Karpas-422 (cell line): ENCODE measurements at places on chromosomes 7 and 10.

- DNase-seq, result no peak
These were observed 75.3 kb downstream of the MKI67 start for GRCh38 chr10:128050936-128051335.

DNA sequence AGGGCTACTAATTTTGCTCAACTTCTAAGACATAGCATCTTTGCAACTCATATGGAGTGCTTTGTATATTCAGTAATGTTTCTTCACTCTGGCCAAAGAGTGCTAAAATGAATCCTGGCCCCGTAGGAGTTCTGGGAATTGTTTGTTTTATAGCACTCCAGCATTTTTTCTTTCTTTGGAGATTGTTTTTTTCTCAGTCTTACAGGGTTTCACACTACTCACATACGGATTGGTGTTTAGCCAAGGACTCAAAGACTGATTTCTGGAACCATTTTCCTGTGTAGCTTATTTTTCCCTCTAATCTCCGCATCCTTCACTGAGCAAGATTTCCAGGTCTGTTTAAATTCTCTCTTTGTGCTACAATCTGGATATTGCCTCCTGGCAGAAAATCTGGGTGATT, 6.4 kb downstream of the TAS2R41 start:
- DNase-seq, result no peak

DNA sequence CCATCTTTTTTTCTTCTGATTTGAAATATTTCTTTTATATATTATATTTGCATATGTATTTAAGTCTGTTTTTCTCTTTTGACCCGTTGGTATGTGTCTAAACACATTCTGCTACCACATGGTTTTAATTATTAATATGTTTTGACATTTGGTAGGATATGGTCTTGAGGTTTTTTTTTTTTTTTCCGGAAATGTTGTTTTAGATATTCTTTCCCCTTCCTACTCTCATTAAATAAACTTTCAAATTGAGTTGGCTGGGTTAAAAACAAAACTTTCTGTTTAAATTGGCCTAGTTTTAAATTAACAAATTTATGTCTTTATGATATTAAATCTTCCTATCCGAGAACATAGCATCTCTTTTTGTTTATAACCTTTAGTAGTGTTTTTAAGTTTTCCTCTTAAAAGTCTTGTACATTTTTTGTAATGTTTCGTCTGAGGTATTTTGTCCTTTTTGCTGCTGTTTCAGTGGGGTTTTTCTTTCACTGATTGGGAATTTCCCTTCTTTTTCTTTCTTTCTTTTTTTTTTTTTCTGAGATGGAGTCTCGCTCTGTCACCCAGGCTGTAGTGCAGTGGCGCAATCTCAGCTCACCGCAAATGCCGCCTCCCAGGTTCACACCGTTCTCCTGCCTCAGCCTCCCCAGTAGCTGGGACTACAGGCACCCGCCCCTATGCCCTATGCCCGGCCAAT, 25.4 kb downstream of the STAM start:
- DNase-seq, result no peak

- DNase-seq, result no peak
These were observed 98.5 kb upstream of the NPS start for GRCh38 chr10:127450644-127451043.

DNA sequence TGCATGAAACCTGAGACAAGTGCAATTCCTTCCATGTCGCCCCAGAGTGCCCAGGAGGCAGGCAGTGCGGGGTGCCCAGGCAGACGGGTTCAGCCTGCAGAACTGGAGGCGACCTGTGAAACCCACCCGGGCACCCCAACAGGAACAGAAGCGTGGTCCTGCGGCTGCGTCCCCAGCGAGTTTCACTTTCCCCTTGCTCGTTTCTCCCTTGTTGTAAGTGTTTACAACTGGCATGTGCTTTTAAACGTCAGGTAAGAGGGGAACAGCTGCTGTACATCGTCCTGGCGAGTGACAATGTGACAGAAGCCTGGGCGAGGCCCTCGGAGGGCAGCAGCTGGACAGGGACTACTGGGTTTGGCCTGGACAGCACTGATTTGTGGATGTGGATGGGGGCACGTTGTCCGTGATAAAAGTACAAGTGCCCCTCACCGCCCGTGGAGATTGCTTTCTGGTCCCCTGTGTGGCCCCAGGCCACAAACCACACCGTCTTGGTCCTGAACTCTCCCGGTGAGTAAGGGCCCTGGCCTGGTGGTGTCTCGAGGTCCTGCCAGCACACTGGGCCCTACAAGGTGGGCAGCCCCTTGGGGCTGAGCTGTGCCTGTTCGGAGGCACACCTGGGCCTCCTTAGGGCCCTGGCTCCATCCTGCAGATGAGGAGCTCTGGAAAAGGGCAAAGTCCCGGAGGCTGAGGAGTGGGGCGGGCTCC, 4.0 kb downstream of the VENTX start:
- DNase-seq, result no peak

- DNase-seq, result no peak
These were observed 89.3 kb downstream of the BEND7 start for GRCh38 chr10:13439313-13440184.

- DNase-seq, result no peak
These were observed 112.8 kb upstream of the LANCL2 start for GRCh38 chr7:55252386-55252785.

DNA sequence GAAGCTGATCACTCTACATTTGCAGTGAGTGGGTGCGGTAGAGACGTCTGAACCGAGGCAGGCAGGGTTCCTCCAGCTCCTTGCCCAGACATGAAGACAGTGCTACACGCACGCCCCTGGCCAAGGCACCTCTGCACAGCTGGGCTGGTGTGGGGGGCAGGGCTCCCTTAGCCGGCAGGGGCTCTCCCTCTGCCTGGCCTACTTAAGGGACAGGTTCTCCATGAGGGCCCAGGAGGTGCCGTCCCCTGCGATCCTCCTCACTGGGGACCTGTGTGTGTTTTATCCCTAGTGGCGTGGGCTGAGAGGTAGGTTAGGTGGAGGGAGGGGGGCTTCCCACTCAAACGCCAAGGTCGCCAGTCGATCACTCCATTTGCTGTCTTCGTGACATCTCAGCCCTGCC, 35.3 kb downstream of the IL15RA start:
- no peak for DNase-seq

GRCh38 chr7:23598296-23598695, 1.1 kb downstream of the CCDC126 start:
- no peak for DNase-seq

GRCh38 chr7:36117203-36117840, 35.7 kb upstream of the EEPD1 start:
- DNase-seq, result no peak

- DNase-seq, result no peak
These were observed 12.2 kb upstream of the SLC35B4 start for GRCh38 chr7:134328900-134329299.

- DNase-seq, result no peak
These were observed 110.4 kb upstream of the BMPER start for GRCh38 chr7:33794959-33795358.

DNA sequence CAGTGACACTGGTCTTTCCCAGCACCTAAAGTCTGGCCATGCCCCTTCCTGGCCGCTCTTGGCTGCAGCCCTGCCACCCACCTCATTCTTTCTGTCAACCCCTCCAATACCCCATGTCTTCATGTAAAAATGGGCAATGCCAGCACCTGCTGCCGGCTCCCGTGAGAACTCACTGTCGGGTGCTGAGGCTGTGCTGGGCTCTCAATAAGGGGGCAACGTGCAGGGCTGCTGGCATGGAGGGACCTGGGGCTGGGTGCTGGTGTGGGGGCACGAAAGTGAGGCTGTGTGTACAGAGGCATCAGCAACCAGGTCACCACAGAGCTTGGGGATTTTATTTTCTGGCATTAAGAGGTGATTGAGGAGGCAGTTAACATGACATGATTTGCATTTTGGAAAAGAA, 65.3 kb downstream of the ALOX5 start:
- DNase-seq, result no peak

- DNase-seq, result no peak
These were observed 1.6 kb upstream of the KBTBD2 start for GRCh38 chr7:32893207-32893524.

DNA sequence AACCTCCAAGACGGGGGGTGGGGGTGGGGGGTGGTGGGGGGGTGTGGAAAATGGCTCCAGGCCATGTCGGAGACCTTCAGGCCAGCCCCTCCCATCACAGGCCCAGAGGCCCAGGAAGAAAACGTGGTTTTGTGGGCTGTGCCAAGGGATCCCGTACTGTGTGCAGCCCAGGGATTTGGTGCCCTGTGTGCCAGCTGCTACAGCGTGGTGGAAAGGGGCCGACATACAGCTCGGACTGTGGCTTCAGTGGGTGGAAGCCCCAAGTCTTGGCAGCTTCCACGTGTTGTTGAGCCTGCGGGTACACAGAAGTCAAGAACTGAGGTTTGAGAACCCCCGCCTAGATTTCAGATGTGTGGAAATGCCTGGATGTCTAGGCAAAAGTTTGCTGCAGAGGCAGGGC, 259.7 kb downstream of the HGF start:
- no peak for DNase-seq

- no peak for DNase-seq
These were observed 61.9 kb downstream of the HGF start for GRCh38 chr7:81707966-81708365.
